RPMI8226 (cell line): ENCODE measurements at places on chromosomes 4 and X.

- no peak for DNase-seq
Measured at GRCh38 chrX:69210581-69210980, 45.3 kb upstream of the PJA1 start.

DNA sequence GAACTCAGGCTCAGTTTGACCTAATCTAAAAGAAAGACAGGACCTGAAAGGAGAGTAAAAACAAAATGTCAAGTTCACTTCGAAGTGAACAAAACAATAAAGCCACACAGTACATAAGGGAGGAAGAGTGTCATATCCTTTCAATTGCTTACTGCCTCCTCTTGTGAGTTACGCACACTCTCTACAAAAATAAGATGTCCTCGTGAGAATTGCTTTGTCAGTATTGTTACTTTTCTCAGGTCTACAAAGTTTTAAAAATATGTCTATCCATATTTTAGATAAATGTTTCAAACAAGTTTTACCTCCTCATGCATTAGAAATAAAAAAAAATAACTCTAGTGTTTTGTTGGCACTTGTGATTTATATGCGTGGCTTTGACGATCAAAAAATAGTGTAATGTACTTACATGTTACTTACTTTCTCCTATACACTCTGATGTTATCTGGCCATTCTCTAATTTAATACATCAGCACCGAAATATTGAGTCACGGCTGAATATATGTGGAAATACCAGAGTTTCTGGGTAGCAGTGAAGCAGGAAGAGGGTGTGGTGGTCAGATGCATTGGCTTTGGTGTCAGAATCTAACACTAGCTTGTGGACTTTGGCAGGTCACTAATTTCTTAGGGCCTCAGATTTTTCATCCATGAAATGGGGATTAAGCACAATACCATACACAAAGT, 8.1 kb upstream of the MRPL1 start:
- DNase-seq: no peak

GRCh38 chr4:16897991-16898827, at the start of gene LDB2:
LDB2 (minus strand) TSS chr4:16898645.
- DNase-seq: no peak

DNA sequence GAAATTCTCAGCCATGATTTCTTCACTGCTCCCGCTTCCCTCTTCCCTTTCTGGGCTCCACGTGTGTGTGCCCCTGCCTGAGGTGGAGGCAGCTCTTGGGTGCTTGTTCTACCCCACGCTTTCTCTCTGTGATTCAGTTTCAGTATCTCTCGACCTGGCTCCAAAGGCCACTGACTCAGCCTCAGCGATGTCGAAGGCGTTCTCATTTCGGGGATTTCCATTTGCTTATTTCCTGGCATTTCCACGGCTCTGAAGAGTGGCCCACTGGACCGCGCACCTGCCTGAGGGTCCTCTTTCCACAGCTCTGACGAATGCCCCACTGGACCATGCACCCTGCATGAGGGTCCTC, 52.4 kb downstream of the GAK start:
- DNase-seq: no peak

DNA sequence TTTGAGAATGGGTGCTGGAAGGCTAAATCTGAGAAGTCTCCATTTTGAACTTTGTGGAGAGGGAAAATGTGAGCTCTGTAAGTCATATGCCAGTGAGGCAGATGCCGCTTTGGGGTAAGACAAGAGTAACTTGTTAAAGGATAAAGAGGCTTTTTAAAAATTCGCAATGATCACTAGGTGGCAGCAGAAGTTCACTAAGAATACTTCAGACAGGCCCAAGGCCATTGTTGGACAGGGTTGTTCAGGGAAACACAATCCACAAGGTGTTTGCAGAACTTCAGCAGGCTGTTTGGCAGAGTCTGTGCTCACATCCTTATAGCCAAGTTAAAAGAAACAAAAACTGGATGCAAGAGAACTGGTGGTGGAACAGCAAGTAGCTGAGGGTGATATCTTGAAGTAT, 13.7 kb upstream of the PIGA start:
- DNase-seq: peak; percentile 67

DNA sequence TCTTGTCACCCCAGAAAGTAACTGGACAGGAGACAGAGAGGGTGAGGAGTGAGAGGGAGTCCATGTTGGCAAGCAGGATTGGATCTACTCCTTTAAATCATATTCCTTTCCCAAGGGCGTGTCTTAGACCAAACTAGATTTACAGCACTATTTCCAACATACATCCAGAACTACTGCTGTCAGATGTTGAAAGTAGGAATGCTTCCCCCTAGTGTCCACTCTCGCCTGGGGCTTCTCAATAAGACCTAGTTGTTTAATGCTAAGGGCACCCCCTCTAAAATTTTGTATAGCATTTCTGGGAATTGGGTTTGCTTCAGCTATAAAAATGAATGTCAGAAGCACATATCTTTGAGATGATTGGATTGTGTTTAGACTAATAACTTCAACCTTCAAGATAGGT, 13.3 kb downstream of the OFD1 start:
- peak; percentile 45 for DNase-seq

- DNase-seq: no peak
Measured at GRCh38 chrX:3697220-3697684, 16.2 kb downstream of the PRKX start.

GRCh38 chr4:7466904-7467303, 32.2 kb upstream of the PSAPL1 start:
- DNase-seq: no peak

GRCh38 chr4:11039634-11040131, 355.1 kb upstream of the CLNK start:
- no peak for DNase-seq

GRCh38 chr4:157293673-157294072, 73.1 kb downstream of the GRIA2 start:
- no peak for DNase-seq

- no peak for DNase-seq
Measured at GRCh38 chr4:7420661-7421040, 14.1 kb downstream of the PSAPL1 start.

GRCh38 chrX:7191681-7192110, 43.7 kb upstream of the PUDP start:
- DNase-seq: peak; percentile 6

DNA sequence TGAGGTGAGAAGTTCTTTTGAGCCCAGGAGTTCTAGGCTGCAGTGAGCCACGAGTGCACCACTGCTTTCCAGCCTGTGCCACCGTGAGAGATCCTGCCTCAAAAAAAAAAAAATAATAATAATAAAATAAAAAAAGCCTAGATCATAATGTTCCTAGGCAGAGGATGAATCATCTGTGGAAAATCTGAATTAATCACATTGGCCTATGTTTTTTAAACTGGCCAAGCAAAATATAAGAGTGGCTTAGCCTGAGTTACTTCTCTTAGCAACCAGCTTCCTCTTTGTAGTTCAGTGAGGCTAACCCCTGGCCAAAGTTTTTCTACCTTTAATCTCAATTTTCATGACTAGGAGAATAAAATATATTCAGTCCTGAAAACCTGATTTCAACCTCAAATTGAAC, 614.6 kb downstream of the PPP4R3C start:
- no peak for DNase-seq

DNA sequence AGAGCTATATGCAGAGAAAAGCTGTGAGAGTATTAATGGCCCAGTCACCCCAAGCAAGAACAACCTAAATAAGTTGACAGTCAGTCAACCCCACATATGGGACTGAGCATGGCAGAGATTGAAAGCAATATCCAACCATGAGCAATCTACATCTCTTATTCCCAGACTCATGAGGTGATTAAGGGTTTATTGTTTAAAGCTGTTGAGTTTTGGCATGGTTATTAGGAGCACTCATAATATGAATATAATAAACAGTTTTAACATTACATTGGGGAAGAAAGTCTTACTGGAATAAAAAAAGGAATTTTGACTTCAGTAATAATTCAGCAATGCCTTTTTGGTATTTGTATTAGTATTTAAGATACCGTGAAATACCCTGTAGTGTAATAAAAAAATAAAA, 1627.4 kb downstream of the STIM2 start:
- DNase-seq: no peak

DNA sequence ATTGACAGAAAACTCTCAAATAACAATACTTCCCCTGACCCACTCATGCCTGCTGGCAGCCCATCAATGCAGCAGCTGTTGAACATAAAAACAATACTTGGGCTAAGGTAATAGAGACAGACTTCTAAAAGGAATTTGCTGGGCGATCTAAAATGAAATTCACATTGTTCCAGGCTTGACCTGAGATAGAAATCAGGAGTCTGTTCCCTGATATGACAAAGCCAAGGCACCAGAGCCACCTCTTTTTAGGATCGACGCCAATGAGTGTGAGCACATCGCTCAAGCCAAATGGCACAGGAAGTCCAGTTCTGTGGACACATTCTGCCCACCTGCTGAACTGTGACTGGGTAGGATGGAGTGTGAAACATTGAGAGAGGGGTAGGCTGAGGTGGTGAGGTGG, 4.9 kb downstream of the SEPTIN11 start:
- no peak for DNase-seq

- DNase-seq: peak; percentile 24
Measured at GRCh38 chr4:83328521-83329187, 6.0 kb downstream of the HPSE start.

DNA sequence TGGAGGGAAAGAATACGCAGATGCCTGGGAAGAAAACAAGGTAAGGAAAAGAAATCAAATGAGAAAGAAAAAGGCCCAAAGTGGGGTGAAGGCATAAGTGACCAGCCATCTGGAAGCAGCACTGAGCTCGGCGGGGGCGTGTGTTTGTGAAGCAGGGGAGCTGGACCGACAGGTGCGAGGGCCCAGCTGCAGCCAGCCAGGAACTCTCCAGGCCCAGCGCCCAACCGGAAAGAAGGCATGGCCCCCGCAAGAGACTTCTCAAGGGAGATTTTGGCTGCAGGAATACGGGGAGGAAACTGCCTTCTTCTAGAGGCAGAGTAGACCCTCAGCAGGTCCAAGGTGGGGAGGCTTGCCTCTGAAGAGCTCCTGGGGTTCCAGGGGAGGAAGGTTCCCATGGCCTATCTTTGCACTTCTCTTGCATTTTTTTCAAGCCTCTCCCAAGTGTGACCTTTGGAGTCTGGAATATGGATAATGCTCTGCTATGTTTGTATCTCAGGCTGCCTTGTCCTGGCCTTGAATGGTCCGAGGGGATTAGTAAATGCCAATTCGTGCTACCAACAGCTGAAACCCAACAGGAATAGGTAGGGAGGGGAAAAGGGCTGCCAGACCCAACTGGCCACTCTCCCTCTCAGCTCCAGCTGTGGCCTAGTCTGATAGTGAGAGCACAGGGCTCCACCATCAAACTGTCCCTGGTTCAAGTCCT, 10.8 kb upstream of the CITED1 start:
- no peak for DNase-seq

DNA sequence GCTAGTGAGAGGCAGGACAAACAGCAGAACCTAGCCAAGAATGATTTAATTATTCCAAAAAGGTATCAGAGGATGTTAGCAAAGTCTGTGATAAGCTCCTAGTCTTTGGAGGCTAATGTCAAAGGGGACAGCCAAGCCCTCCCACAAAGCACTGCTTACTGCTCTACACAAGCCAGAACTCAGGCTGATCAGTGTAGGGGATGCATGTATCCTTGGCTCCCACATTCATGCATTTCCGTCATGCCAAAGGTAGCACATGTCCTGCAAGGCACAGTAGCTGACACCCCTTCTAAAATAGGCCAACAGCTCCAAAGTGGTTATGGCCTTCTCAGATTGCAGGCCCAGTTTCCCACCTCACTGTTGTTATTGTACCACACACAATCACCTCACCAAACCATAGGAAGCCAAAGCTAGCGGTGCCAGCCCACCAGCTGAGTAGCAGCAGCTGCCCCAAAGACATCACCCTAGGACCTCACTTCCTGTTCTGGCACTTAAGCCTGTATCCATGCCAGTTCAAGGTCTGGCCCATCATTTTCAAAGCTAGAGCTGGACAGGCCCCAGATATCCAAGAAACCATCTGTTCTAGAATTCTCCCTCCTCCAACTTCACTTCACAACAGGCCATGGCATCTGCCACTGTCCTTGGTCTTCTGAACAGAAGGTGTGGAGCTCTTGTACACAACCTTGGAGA, 40.9 kb downstream of the TSPAN5 start:
- DNase-seq: no peak

- DNase-seq: no peak
Measured at GRCh38 chr4:130632731-130633604, 1537.0 kb downstream of the C4orf33 start.
